Caudate nucleus (tissue), 63 donors: ENCODE measurements at places on chromosomes 11 and 22.

DNA sequence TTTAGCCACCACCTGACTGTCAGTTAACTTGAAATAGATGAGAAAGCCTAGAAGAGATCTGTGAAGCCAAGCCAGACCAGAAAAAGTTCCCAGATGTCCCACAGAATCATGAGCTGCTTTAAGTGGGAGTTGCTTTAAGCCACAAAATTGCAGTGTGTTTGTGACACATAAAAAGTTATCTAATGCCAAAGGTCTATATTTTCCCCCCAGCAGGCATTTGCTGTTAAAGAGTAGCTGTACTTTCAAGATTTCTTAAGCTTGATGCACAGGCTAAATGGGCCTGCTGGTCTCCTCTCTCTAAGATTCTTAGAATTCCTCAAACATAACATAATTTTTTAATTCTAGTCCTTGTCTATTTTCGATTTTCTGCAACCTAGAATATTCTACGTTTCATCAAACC lies 825.7 kb downstream of the FAM181B start:
- DNase-seq: no peak

GRCh38 chr22:23677701-23677995 lies 13.2 kb upstream of the RGL4 start:
- DNase-seq: no peak

DNA sequence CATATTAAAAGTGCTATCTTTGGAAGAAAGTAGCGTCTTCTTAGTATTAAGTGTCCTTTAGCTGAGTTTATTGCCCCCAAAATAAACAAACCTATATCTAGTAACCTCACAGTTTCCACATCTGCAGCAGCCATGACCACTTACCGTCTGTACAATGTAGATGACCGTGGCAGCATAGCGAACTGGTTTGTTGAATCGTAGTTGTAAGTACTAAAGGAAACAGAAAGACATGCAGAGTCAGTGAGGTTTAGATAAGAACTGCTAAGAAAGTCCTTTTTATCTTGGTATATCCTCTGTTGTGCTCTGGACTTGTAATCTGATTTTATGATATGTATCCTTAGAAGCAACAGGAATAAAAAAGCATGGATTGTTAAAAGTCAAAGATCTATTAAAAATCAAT lies 9.4 kb downstream of the SLC5A12 start:
- DNase-seq: no peak

DNA sequence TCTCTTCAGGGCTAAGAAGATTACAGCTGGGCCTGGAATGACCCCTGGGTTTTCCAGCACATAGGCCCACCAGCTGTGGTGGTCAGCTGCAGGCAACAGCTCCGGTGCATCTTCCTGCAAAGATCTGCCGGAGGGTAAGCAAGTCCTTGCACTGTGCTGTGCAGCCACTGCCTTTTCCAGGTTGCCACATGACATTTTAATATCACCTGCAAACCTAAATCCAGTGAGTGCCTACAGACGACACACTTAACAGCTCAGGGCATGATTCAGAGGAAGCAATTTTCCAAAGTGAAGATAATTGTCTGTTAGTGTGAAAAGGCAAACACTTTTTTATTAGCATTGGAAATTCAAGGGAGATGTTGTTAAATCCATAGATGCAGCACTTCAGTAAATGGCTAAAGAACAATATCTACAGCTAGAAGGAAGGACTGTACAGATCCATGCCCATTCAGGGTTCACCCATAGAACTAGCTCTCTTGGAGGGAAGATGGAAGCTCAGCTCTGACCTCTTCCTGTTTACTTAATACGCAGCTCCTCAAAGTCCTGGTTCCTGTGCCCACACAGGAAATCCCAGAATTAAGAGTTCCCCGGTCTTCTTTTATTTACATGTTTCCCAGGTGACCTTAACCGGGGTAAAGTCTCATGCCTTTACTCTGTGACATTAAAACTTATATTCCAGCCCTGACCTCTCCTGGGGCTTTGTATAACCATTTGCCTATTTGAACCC lies 13.3 kb upstream of the NRIP3 start:
- no peak for DNase-seq

- peak; percentile 36 for DNase-seq
Measured at GRCh38 chr11:84384731-84385130, 1098.6 kb upstream of the CCDC90B start.

- DNase-seq: no peak
Measured at GRCh38 chr11:18248561-18248960, at the start of gene SAA2. Gene SAA2 (minus strand): TSS chr11:18248668. CDS start chr11:18248011, 657 bp downstream.

GRCh38 chr22:17896586-17896985 lies 122.3 kb upstream of the BID start:
- no peak for DNase-seq

DNA sequence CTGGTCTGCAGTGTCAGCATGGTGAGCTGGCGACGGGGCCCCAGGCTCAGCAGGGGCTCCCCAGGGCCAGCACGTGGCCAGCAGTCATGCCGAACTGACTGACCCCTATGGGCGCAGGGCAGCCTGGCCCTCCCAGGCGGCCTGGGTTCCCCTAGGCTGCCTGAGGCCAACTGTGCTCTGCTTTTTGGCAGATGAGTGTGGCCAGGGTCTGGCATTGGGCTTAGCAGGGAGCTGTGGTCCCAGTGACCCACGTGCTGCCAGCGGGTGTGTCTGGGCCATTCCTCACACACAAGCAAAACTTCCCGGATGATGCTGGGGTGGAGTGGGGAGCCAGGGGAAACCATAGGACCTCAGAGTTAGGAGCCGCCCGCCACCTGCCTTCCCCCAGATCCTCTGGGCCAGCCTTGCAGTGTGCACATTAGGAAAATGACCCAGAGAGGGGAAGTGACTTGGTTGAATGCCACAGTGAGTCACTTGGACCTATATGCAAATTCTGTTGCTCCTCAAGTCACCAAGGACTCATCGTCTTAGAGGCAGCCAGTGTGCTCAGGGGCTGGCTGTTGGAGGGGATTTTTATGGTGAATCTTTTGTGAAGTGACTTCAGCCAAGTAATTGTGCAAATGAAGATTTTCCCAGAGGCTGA lies 6.5 kb downstream of the ADORA2A start:
- no peak for DNase-seq

DNA sequence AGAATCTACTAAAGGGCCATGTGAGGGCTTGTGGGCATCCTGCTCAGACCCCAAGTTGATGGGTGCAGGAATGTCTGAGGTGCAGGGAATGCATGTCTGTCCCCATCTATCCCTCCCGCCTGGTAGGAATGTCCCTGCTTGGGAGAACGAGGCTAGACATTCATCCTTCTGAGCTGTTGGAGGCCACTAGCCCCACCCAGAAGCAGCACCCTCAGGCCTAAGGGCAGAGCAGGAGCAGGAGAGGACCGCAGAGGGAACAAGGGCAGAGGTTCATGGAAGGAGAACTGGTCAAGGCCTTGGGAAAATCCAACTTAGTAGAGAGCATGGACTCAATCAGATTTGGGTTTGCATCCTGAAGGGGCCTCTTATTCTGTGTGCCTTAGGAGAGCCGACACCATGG lies 22.1 kb upstream of the LMO1 start:
- DNase-seq: no peak

DNA sequence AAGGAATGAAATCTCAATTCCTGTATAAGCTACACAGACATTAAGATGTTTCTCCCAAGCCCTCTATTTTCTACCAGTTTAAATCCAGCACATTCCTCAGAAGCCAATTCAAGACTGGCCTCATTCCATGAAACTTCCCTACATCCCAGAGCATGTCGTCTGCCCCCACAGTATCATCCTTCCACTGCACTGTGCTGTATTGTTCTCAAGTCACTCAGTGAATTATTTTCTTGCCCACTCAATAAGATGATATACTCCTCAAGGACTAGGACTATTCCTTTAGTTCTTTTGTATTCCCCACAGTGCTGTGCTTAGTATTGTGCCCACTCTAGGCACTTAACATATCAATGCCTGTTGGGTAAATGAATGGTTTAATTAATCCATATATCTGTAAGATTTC lies 203.1 kb upstream of the BLID start:
- DNase-seq: no peak

DNA sequence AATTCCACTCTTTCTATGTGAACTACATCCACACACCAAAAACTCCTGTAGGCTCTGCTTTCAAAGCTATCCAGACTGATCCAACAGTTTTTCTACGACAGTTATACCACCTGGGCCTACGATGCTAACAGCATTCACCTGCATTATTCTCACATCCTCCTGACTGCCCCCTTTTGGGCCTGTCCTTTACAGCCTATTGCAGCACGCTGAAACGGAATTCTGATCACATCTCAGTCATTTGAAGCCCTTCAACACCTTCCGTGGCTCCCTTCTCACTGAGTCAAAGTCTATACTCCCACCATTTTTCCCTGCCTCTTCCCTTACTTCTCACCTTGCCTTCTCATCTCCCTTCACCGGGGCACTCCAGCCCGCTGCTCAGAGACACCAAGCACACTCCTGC lies 791.3 kb upstream of the KIRREL3 start:
- no peak for DNase-seq

DNA sequence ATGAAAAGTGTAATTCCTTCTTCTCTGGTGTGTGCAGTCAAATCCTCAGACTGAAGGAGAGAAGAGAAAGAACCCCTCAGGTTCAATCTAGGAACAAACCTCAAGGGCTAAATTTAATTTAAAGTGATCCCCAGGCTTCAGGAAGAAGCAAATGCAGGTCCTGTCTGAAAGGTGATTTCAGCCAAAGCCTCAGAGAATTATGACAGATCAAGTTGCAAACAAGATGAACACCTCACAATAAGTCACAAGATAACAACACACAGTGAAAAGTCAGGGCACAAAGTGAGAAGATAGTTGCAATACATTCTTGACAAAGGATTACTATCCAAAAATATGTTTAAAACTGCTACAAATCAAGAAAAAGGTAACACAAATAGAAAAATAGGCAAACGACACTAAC lies 11.8 kb downstream of the ZP1 start:
- DNase-seq: no peak

DNA sequence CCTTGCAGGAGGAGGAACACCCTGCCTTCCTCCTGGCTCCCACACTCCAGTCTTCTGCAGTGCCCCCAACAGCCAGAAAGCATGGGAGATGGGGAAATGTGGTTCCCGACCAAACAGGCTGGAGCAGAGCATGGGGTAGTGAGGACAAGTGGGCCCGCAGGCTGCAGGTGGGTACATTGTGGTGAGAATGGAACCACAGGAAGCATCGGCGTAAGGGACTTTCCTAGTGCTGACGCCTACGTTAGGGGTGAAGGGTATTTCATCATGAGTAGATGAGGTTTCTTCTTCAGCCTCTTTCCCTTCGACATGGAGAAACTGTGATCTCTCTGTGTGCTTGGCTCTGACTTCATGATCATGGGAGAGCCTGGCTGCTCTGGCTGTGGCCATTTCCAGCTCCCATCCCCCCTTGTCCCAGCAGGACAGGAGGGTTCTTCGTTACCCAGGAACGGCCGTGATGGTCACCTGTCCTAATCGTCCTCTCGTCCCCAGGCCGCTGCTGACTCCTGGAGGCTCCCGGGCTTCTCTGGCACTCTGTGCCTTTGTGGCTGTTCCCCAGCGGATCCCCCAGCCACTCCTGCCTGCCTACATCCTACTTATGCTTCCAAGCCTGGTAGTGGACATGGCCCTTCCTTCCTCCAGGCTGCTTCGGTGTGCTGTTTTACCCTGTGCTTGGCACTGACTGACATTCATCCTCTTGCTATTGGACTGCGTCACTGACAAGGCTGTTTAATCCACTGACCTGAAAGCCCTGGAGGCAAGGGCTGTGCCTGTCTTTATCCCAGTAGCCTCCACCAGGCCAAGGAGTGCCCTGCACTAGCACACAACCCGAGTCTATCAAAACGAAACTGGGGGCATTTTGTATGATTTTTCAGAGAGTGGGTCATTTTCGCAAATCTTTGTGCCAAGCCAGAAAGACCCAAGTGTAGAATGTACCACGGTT lies 65.2 kb upstream of the CECR2 start:
- DNase-seq: no peak
